NCI-H774 (cell line): ENCODE measurements at places on chromosomes 2 and 18.

DNA sequence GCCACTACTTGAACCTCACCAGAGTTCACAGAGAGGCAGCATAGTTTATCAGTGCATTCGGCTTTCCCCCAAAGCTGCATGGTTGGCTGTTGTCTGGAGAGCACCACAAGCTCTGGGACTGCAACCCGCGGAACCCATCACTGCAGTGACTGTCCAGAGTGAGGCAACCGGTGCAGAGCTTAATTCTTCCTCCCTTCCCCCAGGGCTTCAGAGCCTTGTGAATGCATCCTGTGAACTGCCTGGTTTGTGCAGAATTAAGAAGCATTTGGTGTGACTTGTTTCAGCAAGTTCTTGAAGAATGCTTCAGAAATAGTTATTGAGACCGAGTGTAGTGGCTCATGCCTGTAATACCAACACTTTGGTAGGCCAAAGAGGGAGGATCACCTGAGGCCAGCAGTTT is 99.2 kb upstream of the FOSL2 start:
- DNase-seq, result no peak

DNA sequence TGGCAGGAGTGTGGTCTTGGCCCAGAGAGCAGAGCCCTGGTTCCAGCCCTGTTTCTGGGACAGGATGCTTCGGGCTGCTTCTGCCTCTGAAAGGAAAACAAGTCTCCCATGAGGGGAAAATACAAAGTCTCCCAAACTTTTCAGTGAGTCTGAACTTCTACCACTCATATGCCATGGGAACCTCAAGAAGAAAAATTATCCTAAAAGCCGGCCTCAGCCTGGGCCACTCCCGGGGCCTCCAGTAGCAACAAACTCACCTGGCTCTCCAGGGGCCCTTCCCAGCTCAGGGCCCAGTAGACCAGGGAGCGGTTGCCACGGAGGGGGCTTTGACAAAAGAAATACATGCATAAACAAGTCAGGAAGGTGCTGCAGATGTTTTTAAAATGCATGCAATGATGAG is 289.2 kb upstream of the HDAC4 start:
- no peak for DNase-seq

DNA sequence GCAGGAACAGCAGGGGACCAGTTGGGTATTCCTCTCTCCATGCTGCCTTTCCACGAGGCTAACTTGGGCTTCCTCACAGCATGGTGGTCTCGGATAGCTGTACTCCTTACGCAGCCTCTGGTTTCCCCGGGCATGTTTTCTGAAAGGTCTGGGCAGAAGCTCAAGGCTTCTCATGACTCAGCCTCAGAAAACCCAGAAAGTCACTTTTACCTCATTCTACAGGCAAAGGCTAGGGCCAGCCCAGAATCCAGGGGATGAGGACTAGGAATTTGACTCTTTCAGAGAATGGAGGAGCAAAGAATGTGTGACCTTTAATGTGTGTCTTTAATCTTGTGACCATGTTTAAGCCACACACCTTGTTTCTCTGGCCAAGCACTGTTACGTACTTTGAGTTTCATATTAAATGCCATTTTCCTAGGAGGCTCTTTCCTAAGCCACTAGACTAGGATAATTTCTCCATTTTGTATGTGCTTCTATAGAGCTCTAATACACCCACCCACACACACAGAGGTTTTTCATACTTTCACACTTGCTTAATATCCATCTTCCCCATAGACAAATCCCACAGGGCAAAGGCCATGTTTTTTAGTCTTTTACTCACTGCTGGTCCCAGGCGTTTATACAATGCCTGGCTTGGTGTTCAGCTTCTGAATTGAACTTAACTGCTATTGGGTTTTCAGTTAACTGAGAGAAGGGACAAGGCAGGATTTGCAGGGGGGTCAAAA is 77.3 kb downstream of the LONRF2 start:
- no peak for DNase-seq

DNA sequence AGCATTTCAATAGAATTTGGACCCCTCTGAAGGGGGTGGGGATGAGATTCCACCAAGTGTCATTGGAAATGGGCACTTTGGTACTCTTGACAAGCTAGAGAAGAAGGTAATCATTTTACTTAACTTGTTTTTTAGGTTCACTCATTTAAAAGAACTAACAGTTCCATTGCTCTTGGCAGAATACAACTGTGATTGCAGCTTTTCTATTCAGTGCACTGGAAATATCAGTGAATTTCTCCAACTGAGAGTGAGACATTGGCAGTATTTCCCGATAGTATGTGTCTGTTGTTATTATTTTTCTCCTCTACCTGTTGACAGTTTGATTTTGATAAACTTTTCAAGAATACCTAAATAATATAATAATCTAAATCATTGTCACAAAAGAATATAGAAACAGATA is 1356.7 kb upstream of the NXPH2 start:
- DNase-seq, result no peak

DNA sequence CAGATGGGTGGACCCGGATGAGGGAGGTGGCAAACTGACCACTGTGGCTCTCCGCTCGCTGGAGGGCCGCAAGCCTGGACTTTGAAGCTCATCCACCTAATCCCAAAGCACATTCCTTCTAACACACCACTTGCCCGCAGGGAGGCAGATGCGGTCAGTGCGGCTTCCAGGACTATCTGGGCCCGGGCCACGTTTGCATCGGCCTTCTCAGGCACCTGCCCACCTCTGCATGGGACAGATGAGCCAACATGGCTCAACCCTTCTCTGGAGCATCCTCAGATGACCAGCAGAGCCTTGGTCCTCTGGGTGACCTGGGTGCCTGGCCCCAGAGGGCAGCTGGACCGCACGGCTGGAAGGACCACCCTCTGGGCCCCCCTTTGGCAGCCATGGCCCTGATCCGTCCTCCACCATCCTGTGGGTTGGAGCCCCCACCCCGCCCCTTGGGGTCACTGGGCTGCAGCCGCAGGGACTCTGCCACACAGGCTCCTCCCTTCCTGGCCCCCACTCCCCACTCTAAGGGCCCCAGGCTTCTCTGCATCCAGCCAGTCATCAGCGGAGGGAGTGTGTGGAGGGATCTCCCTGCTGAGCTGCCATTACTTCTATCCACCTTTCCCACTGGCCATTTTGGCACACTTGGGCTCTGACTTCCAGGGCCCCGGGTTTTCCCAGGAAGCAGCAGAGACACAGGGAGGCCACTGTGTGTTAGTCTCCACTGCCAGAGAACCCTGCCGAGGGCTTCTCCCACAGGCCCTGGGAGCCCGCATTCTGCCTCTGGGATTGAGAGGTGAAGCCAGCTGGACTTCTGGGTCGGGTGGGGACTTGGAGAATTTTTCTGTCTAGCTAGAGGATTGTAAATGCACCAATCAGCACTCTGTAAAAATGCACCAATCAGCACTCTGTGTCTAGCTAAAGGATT is 12.3 kb downstream of the HDAC4 start:
- DNase-seq, result no peak

GRCh38 chr2:171718720-171719119 is 31.5 kb downstream of the DYNC1I2 start:
- no peak for DNase-seq

DNA sequence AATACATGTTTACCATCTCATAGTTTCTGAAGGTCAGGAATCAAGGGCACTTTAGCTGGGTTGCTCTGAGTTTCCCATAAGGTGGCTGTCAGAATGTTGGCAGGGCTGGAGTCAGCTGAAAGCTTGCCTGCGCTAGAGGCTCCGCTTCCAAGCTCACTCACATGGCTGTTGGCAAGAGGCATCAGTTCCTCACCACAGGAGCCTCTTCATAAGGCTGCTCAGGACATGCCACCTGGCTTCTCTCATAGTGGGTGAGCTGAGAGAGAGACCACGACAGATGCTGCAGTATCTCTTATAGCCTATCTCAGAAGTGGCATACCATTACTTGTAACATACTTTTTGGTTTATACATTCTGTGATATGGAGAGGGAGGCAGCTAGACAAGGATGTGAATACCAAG is 7.2 kb downstream of the HADHB start:
- no peak for DNase-seq

DNA sequence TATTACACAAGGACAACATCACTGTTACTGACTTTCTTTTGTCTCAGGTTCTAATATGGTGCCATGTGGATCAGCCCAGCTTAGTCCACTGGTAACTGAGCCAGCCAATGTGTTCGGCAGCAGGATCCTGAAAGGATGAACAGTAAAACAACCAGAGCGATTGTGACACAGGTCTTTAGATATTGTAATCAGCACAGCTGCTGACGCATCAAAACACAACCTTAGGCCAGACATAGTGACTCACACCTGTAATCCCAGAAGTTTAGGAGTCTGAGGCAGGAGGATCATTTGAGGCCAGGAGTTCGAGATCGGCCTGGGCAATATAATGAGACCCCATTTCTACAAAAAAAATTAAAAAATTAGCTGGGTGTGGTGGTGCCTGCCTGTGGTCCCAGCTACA is 183.4 kb upstream of the CDH20 start:
- DNase-seq, result no peak

DNA sequence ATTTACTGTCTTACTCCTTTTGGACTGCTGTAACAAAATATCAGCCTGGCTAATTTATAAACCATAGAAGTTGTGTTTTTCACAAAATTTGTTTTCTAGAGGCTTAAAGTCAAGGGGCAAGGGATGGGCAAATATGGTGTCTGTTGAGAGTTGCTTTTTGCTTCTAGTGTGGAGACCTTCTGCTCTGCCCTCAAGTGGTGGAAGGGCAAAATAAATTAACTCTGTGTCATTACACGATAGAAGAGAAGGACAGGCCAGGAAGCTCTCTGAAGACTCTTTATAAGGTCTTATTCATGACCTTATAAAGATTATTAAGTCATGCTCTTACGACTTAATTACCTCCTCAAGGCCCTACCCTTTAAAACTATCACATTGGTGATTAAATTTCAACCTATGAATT is 181.2 kb upstream of the LRATD1 start:
- no peak for DNase-seq

GRCh38 chr18:66582211-66582610 is 21.7 kb downstream of the CDH19 start:
- no peak for DNase-seq

- DNase-seq, result no peak
These were observed 224.1 kb upstream of the CCDC150 start for GRCh38 chr2:196415384-196415783.

DNA sequence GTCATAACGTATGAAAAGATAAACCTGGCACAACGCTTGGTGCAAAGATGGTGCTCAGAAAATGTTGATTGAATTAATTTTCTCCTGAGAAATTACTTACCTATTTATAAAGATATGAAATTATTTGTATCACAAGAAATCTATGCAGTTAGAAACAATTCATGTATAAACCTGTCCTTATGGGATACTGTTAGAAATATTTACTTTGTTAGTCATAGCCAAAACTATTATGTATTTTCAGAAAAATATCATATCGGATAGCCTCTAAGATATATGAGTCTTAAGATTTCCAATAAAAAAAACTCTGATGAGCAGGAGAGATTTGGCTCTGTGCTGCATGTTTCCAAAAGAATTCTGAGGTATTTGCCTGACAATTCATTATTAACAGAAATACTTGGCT is 880.7 kb downstream of the LRRTM4 start:
- DNase-seq, result no peak
